ENCODE measurements at places on chromosomes 5 and 9.

DNA sequence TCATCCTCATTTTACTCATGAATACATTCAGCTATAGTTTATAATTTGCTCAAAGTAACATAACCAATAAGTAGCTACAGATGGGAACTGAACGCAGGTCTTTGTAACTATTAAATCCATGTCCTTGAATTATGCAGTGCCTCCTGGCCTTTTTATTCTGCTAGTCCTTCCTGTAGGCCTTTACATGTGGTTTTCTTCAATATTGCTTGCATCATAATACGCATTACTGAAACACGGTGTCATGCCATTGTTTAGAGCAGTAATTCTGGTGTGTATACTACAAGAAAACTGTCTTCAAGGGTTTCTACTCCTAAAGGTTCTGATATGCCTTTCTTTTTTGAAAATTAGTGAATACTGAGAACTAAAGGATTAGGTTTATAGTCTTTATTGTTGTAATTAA lies 20.7 kb downstream of the CWC27 start:
- no peak for DNase-seq

DNA sequence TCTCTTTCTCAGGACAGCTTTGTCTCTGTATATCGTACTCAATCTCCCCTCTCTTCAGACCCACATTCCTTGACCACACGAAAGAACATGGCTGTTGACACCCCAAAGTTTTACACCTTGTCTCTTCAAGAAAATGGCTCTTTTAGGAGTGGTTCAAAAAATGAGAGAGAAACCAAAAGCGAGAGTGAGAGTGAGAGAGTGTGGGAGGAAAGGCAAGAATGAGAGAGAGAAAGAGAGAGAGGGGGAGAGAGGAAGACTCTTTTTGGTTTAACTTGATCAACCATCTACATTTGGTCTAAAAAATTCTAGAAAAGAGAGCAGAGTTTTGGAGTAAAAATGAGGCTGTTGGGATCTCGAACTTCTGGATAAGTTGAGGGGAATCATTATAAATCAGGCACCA lies 581.8 kb upstream of the WWC1 start:
- no peak for DNase-seq

DNA sequence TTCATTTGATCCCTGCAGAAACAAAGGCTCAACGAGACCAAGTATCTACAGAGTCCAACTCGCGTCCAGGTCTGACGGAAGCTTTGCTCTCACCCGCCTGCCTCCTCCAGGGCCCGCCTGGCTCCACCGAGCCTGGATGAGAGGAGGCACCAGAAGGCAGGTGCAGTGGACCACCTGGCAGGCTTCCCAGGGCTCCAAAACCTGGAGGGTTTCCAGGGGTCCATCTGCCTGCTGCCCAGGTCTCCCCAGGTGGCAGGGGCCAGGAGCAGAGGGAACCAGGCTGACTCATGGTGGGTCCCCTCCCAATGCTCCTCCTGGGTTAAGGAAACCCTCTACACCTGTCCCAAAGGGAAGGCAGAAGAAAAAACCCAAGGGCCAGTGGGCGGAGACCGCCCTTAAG lies 59.5 kb downstream of the VAV2 start:
- peak; percentile 68 for DNase-seq

GRCh38 chr5:64318175-64318574 lies 152.5 kb downstream of the RNF180 start:
- DNase-seq = no peak

GRCh38 chr5:107952450-107952849 lies 281.7 kb upstream of the EFNA5 start:
- no peak for DNase-seq

GRCh38 chr5:130976493-130976892 lies 188.6 kb downstream of the HINT1 start:
- no peak for DNase-seq

- DNase-seq = peak; percentile 63
These were observed at the start of gene SYK for GRCh38 chr9:90801241-90801972. TSS of gene SYK (plus strand) at chr9:90801819. CDS start at chr9:90843899, 42,080 bp downstream.

DNA sequence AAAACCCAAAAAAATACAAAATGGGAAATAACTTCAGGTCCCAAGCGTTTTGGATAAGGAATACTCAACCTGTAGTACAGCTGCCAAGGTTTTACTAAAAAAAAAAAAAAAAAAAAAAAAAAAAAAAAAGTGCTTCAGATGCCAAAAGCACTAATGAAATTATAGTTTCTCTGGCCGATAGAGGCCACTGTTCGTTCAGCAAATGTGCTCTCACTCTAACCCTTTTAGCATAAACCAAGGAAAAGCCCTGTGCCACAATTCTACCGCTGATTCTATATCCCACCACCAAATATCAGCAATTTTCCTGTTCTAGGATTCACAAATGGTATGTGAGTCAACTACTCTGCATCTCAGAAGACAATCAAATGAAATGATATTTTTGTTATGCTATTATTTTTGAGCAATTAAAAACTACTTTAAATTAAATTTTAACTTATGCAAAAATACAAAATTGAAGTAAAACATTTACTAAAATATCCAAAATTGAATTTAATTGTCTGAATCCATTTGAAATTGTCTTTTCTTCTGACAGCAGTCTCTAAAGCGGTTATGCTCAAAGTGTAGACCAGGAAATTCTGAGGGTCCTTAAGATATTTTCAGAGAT lies 79.8 kb downstream of the RICTOR start:
- DNase-seq = peak; percentile 20

- DNase-seq = no peak
These were observed 864 bp downstream of the PAPPA start for GRCh38 chr9:116154334-116154975.

GRCh38 chr5:141186897-141187512 lies at the start of gene PCDHB9:
TSS of gene PCDHB9 (plus strand) at chr5:141187161. CDS start at chr5:141187319, 158 bp downstream.
- DNase-seq = peak; percentile 3

DNA sequence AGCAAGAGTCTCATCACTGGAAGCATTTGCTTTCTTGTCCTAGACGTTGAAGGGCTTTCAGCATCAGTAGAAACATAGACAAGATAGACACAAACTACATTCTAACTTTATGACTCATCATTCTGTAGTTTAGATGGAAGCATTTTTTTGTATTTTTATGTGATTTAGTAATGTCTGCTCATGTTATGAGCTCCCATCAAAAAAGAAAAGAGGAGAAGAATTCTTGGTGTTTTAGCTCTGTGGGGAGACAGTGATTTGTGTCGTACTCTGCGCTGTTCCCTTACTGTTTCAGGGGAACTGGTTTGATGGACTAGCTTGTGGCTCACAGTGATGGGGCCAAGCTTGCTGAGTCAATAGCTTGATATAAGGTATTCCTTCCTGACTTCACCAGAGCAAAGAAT lies 159.2 kb upstream of the WWC1 start:
- no peak for DNase-seq

DNA sequence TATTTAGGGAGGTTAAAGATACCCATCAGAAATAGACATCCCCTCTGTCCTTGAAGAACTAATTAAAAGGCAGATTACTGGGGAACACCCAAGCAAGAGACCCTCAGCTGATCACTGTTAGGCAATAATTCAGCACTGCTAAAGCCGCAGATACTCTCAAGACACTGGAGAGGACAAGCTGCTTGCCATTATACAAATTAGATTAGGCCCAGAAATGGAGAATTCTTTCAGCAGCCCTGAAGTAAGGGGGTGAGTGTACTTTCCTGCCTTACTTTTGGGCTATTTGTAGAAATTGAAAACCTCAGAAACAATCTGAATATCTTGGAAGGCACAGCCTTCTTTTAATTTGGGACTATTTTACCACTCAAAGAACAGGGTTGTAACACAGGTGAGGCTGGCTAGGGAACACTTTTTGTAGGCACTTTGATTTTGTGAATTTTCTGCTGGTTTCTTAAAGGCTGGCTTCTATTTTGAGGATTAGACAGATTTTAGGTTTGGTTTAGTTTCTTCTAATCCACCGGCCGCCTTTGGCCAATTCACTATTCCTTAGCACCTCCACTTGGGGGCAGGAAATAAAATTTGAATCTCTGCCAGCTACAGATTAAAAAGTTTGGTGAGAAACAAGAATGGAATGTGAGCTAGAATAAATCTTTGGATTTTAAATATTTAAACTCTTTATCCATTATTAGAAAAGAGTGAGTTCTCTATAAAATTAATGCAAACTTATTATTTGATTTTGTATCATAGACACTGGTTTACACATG lies 106.0 kb downstream of the SMARCA2 start:
- DNase-seq = no peak

GRCh38 chr5:137498736-137499505 lies at the start of gene SPOCK1:
TSS of gene SPOCK1 (minus strand) at chr5:137499326.
- DNase-seq = peak; percentile 51

DNA sequence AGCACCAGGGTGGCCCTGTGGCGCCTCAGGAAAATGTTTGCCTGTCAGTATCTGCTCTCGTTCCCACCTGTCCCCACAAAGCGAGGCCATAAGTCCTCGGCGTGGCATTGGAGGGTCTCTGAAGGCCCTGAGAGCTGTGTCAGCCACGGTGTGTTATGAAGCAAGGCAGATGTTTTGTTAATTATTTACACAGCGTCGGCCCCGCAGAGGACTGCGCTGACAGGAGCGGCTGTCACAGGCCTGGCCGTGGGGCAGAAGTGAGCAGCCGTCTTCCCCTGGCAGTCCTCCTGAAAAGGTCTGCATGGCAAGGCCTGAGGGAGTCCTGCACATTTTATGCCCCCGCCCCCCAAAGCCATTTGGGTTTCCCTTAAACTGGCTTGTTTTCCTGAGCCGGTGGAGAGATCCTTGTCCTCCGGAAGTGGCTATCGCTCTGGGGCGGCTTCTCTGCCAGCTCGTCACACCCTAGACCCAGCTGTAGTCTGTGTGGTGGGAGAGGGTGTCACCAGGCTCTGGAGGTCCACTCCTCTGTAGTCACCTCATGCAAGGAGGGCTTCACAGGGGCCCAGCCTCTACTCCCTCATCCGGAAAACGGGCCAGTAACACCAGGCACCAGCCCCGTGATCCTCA lies 6.2 kb downstream of the NEK6 start:
- DNase-seq = no peak

DNA sequence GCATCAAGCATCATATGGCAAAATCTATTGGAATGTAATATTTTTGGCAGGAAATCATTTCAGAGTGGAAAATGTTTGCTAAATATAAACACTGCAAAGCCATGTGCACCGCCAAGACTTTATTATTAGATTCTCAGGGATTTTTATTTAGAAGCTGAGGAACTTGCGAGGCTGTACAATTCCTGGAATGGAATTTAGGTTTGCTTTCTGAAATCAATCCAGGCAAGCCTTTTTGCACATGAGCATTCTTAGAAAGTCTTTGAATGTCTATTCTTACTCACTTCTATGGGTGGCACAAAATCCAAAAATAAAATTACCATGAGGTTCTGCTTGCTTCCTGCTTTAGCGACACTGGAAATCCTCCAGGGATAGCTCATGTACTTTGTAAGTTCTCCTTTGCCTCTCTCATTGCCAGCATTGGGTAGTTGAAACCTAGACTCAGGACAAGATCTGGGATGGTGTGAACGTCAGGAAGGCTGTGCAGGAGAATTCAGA lies 71.5 kb upstream of the PALM2AKAP2 start:
- DNase-seq = no peak

- no peak for DNase-seq
These were observed 25.5 kb downstream of the IRX4 start for GRCh38 chr5:1857256-1857600.

- no peak for DNase-seq
These were observed 116.6 kb downstream of the KLHL3 start for GRCh38 chr5:137619191-137619870.

GRCh38 chr9:101977614-101978210 lies 239.3 kb upstream of the GRIN3A start:
- DNase-seq = peak; percentile 33

GRCh38 chr9:107423540-107423939 lies 66.0 kb downstream of the KLF4 start:
- DNase-seq = no peak

DNA sequence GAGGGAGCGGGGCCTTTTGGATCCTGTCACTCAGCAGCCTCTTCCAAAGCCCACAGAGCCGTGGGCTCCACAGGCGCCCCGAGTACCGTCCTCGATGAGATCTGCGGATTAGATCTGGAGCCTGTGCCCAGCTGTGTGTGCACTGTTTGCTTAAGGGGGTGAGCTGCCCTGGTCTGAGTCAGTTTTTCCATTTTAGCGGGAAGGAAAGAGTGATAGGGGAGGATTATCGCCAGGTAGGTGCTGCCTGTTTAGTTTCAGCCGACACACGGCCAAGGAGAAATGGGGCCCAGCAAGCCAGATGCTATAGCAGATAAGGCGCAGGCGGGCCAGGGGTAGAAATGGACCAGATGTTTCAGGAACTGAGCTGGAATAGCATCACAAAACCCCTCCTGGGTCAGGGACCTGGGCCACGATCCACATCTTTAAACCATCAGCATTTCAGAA lies 18.1 kb downstream of the COL5A1 start:
- DNase-seq = no peak

- DNase-seq = peak; percentile 10
These were observed 59.5 kb upstream of the GNE start for GRCh38 chr9:36317766-36318165.

DNA sequence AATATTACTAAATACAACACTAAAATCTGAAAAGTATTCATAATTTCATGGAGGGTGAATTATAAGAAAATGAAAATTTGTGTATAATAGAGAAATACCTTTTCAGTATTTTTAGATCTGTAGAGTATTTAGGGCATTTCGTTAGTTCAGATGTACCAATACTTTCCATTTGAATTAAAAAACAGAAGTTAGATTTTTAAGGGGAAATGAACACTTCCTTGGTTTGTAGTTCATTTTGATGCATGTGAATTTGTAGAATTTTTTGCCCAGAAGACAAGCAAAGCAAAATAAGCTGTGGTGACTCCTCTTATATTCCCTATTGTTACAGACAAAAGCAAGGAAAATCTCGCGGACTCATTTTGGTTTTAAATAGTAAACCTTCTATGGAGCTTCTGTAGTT lies 209.0 kb upstream of the RPS23 start:
- DNase-seq = no peak

DNA sequence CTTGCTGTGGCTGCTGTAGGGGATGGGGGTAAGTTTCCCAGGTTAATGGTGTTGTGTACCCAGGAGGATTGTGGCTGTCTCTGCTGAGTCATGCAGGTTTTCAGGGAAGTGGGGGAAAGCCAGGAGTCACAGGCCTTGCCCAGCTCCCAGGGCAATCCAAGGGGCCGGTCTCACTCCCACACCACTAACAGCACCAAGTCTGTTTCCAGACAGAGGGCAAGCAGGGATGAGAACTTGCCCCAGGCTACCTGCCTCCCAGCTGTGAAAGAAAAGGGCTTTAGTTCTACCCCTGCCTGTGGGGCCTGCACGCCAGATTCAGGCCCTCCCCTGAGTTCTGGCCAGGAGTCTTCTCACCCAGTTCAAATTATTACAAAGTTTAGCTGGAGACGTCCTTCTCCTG lies 579.8 kb upstream of the ST8SIA4 start:
- no peak for DNase-seq

- DNase-seq = no peak
These were observed 139.6 kb downstream of the SMARCA2 start for GRCh38 chr9:2154731-2155130.

- no peak for DNase-seq
These were observed 1571.5 kb upstream of the WWC1 start for GRCh38 chr5:166719991-166720390.

GRCh38 chr9:76573905-76574760 lies 115.2 kb downstream of the GCNT1 start:
- DNase-seq = no peak

GRCh38 chr9:28209130-28209529 lies 635.8 kb upstream of the C9orf72 start:
- no peak for DNase-seq

GRCh38 chr5:20575571-20575970 lies 587.6 kb upstream of the CDH18 start:
- no peak for DNase-seq
